ENCODE measurements at places on chromosomes 1 and 21.

- peak; percentile 63 for DNase-seq
Observed at GRCh38 chr1:212608959-212609700, 569 bp downstream of the ATF3 start.

- DNase-seq = no peak
Observed at GRCh38 chr1:14254251-14254650, 344.2 kb upstream of the KAZN start.

DNA sequence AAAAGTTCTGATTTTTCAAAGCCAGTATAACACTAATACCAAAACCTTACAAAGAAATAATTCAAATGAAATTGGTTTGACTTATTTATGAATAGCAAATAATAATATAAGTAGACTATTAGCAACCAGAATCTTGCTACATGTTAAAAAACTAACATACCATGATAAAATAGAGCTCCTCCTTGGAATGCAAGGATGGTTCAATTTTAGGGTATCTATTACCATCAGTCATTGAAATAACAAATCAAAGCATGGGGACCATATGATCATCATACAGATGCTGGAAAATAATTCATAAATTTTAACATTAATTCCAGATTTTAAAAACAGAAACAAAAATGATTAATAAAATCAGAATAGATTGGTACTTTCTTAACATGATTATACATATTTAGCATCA is 66.3 kb downstream of the RRAGC start:
- no peak for DNase-seq

DNA sequence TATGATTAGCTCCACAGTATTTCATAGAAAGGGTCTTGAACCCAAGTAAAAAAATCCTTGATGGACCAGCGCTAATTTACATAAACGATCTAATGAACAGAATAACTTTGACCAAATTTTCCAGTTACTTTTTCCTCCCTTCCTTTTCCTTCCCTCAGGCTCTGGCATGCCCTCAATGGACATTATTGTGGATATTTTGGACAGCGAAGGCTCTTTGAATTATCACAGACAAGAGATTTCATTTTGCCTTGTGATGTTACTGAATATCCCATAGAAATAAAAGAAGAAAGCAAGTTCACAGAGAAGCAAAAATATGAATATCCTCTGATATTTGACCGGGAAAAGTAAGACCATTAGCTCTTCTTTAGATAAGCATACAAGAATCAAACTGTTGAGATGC is 60.3 kb upstream of the EXO1 start:
- DNase-seq = no peak

- DNase-seq = no peak
Observed at GRCh38 chr21:17488620-17489019, 24.2 kb upstream of the CXADR start.

DNA sequence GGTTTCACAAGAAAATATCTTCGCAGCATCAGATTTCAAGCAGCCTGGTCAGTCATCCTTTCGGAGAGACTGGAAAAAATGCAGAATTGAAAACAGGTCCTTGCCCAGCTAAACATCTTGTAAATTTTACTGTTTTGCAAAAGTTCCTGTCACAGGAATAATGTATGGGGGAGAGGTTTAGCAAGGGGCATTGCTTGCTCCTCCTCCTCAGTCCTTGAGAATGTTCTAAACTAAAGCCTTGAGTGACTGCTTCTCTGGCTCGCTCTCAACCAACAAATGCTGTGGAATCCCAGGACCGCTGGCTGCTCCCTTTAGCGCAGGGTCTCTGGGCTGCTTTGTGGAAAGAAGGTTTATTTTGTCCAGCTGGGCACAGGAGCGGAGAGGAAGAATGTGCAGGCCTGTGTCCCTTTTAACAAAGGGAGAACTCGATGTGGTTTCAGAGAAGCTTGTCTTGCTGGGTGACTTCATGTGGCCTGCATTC is 33.6 kb upstream of the FHAD1 start:
- no peak for DNase-seq

- DNase-seq = no peak
Observed at GRCh38 chr1:183178545-183178944, 7.5 kb upstream of the LAMC2 start.

DNA sequence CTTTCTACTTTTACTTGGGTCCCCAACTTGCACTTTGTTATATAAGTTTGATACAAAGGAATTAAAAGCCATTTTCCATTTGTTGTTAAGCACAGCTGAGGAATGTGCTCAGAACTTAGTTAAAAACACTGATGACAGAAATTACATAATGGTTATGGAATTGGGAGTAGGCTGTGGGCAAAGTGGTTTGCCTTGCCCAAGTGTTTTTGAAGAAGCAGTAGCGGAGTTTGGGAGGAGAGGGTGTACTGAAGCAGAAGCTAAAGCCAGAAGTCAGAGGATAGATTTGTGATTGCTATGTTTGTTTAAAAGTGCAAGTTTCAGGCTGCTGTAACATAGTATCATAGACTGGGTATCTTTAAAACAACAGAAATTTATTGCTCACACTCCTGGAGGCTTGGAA is 391.8 kb downstream of the DUSP10 start:
- no peak for DNase-seq

DNA sequence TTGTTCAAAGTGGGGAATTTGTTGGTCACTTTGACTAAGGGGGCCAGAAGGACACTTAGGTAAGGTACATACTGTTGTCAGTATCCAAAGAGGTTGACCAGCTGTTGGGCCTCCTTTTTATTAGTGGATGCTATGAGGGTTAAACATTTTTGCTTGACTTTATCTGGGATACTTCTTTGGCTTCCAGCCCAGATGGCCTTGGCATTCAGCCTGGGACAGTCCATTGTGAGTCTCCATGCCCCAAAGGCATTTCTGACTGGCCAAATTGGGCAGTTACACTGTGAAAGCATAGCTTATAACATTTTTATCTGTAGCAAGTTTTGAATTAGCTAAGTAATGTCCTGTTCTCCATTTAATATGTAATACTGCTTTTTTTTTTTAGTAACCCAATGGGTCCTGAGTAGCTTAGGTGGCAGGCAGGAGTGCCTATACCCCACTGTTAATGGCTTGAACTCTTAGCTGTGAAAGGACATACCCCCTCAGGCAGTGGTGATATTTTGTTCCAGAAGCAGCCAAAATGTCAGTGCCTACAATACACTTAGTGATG is 35.4 kb upstream of the CD1D start:
- DNase-seq = peak; percentile 45

DNA sequence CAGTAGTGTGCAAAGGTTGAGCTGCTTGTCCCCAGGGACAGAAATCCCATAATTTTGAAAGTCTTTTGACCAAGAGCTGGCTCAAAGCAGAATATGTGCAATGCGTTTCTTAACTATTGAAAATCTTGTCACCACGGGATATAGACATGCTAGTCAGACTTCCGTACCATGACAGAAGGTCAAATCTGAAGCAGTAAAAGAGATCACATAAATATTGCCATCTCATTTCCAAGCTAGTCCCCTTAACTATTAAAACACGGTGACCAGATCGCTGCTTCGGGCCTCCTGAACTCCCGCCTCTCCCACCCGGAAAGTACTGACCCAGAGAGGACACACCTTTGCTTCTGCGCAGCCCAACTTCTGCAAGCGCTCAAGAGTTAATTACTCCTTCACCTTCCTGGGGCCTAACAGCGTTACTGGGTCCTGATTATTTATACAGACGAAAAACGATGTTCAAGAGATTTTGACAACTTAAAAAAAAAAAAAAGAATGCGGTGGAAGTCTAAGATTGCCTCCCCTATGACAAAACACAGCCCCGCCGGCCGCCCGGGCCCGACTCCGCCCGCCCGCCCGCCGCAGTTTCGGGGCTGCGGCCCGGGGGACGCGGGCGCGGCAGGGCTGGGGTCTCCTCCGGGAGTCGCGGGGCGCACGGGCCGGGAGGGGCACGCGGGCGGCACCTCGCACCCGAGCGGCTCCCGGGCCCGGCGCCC is 692 bp downstream of the SORT1 start:
- no peak for DNase-seq

- DNase-seq = no peak
Observed at GRCh38 chr1:80003250-80003649, 996.7 kb upstream of the ADGRL4 start.

- DNase-seq = no peak
Observed at GRCh38 chr1:235450433-235450832, 53.8 kb downstream of the B3GALNT2 start.
